ENCODE measurements at places on chromosomes 6 and 20.

DNA sequence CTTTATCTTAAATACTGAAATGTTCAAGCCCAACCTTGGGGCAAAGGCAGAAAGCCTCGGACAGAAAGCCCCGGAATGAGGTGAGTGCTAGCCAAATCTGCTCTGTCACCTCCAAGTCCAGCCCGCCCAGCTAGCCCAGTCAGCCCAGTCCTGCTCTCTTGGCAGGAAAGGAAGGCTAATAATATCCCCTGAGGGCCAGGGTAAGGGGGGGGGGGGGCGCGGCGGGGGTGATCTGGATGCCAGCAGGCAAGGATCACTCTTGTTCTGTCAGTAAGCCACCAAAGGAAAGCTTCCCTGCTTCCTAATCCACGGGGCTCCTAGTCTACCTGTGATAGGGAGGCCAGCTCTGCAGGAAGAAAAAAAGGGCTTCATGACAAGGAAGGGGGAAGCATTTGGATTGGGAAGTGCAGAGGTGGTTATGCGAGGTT is 1.1 kb downstream of the NDRG3 start:
- DNase-seq, result no peak

GRCh38 chr20:57450931-57451330 is 59.7 kb downstream of the RBM38 start:
- DNase-seq, result no peak

- DNase-seq, result no peak
These were observed 27.0 kb upstream of the ETV7 start for GRCh38 chr6:36414481-36414880.

GRCh38 chr20:45940053-45940452 is 5.6 kb downstream of the PCIF1 start:
- DNase-seq, result no peak

DNA sequence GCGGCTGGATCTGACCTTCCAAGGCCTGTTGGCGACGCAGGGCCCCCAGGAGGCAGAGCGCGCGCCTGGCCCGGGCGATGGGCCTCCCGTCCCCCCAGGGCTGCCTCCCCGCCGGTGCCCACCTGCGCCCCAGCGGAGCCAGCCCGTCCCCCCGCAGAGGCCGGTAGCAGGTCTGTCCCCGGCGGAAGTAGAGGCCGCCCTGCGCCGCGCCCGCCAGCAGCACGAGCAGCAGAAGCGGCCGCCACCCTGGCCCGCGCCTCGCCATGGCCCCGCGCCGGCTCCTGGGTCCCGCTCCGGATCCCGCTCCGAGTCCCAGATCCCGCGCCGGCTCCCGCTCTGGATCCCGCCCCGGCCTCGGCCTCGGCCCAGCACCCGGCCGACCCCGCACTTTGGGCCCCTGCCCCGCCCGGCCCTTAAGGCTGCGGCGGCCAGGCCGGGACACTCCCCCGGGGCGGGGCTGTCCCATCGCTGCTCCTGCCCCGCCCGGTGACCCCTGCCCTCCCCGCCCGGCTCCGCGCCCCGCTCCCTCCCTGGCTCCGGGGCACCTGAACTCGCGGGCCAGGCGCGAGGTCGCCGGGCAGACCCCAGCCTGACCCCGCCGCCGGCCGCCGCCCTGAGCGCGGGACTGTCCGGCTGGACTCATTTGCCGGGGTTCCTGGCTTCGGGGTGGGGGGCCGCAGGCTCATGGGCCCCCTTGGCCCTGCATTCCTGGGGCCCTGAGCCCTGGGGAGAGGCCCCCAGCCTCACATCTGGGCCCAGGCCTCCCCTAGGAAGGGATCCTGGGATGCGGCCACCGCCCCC is at the start of gene CTSZ:
TSS of gene CTSZ (minus strand) at position 391 of the 801 bp plus-strand sequence. CDS start at position 265, 126 bp downstream.
- DNase-seq, result peak; percentile 57

GRCh38 chr6:52262620-52263344 is 18.5 kb upstream of the IL17F start:
- no peak for DNase-seq

DNA sequence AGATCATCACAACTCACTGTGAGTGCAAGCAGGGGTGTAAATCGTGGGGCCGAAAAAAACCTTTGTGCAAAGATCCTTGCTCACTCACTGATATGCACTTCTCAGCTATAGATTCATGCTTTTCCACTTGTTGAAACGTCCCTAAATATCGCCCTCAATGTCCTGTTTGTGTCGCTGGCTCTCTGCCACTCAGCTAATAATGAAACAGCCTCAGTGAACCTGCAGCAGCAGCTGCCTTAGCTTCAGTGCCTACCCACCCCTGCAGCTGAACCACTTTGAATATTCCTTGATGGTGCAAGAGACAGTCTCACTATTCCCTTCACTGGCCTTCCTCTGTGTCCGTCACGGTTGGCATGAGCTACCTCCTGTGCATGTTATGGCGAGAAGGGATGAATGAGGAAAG is 128.9 kb upstream of the NAA20 start:
- DNase-seq, result no peak

- no peak for DNase-seq
These were observed 412.1 kb downstream of the PKHD1 start for GRCh38 chr6:51675020-51675921.

- DNase-seq, result peak; percentile 94
These were observed 2.2 kb downstream of the PIM1 start for GRCh38 chr6:37171970-37172812.

GRCh38 chr6:147769496-147770087 is 261.1 kb downstream of the SAMD5 start:
- DNase-seq, result no peak

- DNase-seq, result no peak
These were observed 56.4 kb upstream of the PTGIS start for GRCh38 chr20:49624317-49624716.

GRCh38 chr6:84867521-84867920 is 103.1 kb upstream of the TBX18 start:
- DNase-seq, result no peak

DNA sequence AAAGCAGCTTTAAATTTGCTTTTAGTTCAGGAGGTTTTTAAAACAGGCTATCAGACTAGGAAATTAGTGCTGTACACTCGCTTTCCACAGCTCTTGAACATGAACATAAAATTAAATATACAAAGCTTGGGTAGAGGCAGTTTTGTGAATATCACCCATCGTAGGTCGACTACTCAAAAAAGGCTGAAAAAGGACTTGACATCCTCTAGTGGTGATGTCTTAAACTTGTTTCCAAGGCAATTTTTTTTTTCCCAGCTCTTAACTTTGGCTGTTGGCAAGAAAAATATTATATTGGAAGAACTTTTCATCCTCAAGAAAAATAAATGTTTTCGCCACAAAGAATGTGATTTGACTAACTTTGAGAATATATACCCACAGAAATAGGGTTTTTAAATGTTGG is 2.9 kb downstream of the MAP7 start:
- DNase-seq, result no peak

- DNase-seq, result no peak
These were observed 40.9 kb upstream of the GCM1 start for GRCh38 chr6:53189554-53189953.

- DNase-seq, result peak; percentile 71
These were observed 11.4 kb downstream of the SLC2A4RG start for GRCh38 chr20:63750807-63751470.

DNA sequence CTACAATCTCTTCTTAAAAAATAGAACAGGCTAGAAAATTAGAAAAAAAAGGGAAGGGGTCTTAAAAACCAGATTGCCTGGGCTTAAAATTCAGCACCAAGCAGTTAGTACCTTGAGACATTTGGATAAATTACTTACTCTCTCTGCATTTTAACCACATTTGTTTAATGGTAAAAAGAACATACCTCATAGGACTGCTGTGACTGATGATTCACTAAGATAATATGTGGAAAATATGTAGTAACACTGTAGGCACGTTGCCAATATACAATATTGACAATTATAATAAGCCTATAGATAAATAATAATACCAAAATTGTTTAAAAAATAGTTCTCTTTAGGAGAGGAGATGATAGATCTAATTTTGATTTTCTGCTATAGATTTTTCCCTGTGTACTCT is 750.4 kb downstream of the TENT5A start:
- no peak for DNase-seq

DNA sequence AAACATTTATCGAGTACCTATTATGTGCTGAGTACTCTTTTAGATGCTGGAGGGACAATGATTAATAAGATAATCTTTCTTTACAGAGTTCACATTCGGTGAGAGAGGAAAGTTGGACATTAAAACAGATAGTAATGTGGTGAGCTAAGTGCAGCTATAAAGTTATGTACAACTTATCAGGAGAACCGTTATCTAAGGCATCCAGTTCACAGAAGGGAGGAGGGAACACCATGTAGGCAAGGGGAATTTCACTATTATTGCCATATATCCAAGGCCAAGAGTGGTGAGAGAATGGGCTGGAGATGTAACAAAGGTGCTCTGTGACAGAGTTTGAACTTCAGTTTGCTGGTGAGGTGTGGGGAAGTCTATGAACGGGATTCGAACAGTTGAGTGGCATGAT is 105.8 kb downstream of the CARMIL1 start:
- no peak for DNase-seq

- no peak for DNase-seq
These were observed 5.8 kb upstream of the MLN start for GRCh38 chr6:33809594-33809993.

- no peak for DNase-seq
These were observed 75.9 kb downstream of the PLCG1 start for GRCh38 chr20:41213150-41213820.

- no peak for DNase-seq
These were observed 94.5 kb downstream of the TPBG start for GRCh38 chr6:82458147-82458546.

DNA sequence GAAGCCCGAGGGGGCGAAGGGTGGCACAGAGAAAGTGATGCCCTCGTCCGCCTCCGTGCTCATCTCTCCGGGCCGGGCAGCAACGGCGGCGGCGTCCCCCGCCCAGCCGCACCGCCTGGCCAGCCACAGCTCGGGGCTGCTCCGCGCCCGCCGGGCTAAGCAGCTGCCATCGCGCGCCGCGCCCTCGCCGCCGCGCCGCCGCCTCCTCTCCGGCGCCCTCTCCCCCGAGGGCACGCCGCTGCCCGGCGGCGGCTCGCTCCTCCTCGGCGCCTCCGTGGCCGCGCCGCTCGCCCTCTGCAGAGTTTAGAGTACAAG is 225 bp downstream of the MAP3K5 start:
- no peak for DNase-seq

GRCh38 chr20:49563015-49563980 is 4.6 kb downstream of the PTGIS start:
- peak; percentile 10 for DNase-seq

DNA sequence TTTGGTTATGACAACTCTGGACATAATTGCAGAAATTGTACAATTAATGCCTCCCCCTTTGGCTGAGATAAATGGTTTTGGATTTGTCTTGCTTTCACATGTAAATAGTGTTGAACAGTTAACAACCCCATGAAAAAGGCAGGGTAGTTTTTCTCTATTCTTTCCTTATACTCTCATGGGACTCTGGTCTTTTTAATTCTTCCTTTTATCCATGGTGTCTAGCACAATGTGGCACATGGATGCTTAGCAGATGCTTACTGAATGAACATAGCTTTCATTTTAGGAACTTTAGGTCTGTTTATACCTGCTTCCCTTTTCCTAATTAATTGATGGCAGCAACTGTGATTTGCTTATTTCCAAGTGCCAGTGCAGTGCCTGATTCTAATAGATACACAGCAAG is 75.6 kb downstream of the NCOA3 start:
- no peak for DNase-seq

DNA sequence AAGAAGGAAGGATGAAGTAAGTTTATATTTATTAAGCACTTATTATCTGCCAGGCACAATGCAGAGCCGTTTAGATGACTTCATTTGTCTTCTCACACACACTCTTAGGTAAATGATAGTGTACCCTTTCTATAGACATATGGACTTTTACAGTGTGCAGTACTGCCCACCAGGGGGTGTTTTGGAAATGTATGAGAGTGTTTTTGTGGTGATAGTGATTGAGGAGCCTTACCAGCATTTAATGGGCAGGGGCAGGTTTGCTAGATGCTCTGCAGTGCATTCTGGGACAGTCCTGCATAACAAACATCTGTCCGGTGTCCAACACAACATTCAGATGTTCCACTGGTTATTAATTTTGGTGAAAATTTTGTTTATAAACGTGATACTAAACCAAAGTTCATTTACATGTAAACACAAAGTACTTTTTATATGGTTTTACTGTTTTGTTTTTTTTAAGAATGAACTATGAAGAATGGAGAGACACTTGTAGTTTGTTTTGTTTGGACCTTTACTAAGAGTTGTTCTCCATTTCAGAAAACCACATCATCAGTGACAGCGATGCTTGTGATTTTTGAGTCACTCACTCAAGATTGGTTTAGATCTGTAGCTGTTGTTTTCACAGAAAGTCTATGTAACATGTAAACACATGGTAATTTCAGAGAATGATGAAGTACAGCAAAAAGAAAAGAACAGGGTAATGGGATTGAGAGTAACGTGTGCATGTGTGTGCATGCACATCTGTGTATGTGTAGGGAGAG is 19.9 kb downstream of the KCNS1 start:
- DNase-seq, result no peak

- no peak for DNase-seq
These were observed 259.3 kb downstream of the KIF16B start for GRCh38 chr20:16313917-16314316.

- DNase-seq, result no peak
These were observed 62.9 kb upstream of the ADGRG6 start for GRCh38 chr6:142238881-142239280.

DNA sequence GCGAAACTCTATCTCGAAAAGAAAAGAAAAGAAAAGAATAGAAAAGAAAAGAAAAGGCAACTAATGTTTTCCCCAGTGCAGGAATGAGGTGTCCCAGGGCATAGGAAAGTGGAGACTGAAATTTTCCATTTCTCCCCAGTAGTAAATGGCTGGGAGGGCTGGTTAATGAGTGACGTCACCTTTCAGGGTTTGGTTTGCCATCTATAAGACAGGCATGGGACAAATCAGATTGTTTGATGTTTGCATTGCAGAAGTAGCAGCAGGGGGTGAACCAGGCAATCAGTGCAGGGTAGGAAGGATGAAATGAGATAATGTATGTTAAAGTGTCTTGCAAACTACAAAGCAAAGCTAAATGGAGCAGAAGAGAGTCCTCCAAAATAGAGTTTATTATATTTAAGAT is 533.4 kb downstream of the PKHD1 start:
- no peak for DNase-seq

- DNase-seq, result no peak
These were observed 20.4 kb downstream of the ILRUN start for GRCh38 chr6:34676140-34676539.

GRCh38 chr6:162681447-162681846 is 46.1 kb downstream of the PRKN start:
- DNase-seq, result no peak

All from activated T-cell treated with anti-CD3 and anti-CD28 coated beads, Interleukin-2, amount 50 U/mL, for 48 hours (primary cell).